Hepatocyte (in vitro differentiated cells): ENCODE measurements at places on chromosomes 2 and 18.

GRCh38 chr2:8487461-8487932, 194.4 kb upstream of the ID2 start:
- no peak overlapping the region for H3K4me3 ChIP-seq
- no peak overlapping the region for H3K27ac ChIP-seq
- no peak for DNase-seq
- H3K27me3 ChIP-seq: no peaks in the 10 kb centered on the region

DNA sequence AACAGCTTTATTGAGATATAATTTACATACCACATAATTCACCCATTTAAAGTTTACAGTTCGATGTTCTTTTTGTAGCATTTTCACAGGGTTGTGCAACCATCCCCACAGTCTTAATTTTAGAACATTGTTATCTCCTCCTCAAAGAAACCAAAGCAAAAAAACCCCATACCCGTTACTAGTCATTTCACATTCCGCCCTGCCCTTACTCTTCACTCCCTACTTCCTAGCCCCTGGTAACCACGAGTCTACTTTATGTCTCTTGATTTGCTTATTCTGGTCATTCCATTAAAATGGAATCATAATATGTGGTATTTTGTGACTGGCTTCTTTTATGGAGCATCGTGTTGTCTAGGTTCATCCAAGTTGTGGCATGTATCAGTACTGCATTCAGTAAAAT, 137.7 kb downstream of the TANC1 start:
- no peaks in the 10 kb centered on the region for H3K27me3 ChIP-seq
- H3K27ac ChIP-seq: no peak overlapping the region
- no peaks in the 10 kb centered on the region for H3K4me1 ChIP-seq
- no peak for DNase-seq
- H3K4me3 ChIP-seq: no peak overlapping the region

DNA sequence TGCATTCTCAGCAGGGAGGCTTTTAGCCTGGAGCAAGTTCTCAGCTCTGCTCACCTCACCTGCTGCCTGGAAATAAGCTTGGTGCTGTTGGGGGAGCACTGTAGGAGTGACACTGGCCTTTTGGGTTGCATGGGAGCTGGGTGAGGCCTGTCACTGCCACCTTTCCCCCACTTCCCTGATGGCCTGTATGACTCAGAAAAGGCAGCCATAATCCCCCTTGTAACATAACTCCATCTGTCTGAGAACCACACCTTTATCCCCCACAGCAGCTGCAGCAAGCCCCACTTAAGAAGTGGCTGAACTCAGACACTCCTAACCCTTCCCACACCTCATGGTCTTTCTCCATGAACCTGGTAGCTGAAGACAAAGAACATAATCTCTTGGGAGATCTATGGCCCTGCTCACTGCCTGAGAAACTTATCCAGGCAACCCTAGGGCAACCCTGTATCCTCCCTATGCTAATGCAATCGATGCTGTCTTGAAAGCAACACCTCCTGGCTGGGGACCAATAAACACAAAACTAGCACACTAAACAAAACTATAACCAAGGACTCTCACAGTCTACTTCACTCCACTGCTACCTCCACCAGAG, 258.9 kb upstream of the OSR1 start:
- no peak overlapping the region for H3K27ac ChIP-seq
- H3K27me3 ChIP-seq: no peaks in the 10 kb centered on the region
- H3K36me3 ChIP-seq: no peaks in the 10 kb centered on the region
- no peaks in the 10 kb centered on the region for H3K4me1 ChIP-seq
- no peak overlapping the region for H3K4me3 ChIP-seq

- no peaks in the 10 kb centered on the region for H3K36me3 ChIP-seq
- peaks cover 27% of the 10 kb centered on the region for H3K4me1 ChIP-seq
- H3K27ac ChIP-seq: peak overlapping the region; percentile 5
- H3K27me3 ChIP-seq: no peaks in the 10 kb centered on the region
- no peak for DNase-seq
Observed at GRCh38 chr2:183998797-183999190, 599.5 kb upstream of the ZNF804A start.

- no peaks in the 10 kb centered on the region for H3K27me3 ChIP-seq
- no peaks in the 10 kb centered on the region for H3K36me3 ChIP-seq
- no peak for DNase-seq
- H3K4me1 ChIP-seq: peaks cover 12% of the 10 kb centered on the region
- no peak overlapping the region for H3K27ac ChIP-seq
- no peak overlapping the region for H3K4me3 ChIP-seq
Observed at GRCh38 chr2:46230677-46231425, 66.4 kb upstream of the EPAS1 start.

GRCh38 chr2:71534826-71535225, 81.5 kb downstream of the DYSF start:
- H3K4me3 ChIP-seq: no peak overlapping the region
- no peaks in the 10 kb centered on the region for H3K36me3 ChIP-seq
- H3K27me3 ChIP-seq: no peaks in the 10 kb centered on the region

DNA sequence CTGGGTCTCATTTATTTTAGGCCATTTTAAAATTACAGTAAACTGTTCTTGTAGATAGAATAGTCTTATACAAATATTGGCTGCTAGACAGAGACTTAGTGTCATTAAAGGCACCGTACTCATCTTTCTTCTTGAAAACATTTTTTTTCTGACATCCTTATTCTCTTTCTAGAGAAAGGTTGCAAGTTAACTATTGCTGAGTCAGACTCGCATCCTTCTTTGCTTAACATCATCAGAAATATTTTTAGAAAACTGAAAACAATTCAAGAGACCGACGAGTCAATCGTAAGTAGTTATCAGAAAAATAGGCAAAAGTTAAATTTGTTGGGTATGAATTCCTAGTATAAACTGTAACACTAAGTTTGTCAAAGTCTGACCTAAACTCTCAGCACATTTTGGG, 72.2 kb downstream of the HNMT start:
- H3K36me3 ChIP-seq: no peaks in the 10 kb centered on the region
- no peaks in the 10 kb centered on the region for H3K27me3 ChIP-seq
- peak overlapping the region; percentile 47 for H3K27ac ChIP-seq
- DNase-seq: no peak
- H3K4me1 ChIP-seq: peaks cover 13% of the 10 kb centered on the region

DNA sequence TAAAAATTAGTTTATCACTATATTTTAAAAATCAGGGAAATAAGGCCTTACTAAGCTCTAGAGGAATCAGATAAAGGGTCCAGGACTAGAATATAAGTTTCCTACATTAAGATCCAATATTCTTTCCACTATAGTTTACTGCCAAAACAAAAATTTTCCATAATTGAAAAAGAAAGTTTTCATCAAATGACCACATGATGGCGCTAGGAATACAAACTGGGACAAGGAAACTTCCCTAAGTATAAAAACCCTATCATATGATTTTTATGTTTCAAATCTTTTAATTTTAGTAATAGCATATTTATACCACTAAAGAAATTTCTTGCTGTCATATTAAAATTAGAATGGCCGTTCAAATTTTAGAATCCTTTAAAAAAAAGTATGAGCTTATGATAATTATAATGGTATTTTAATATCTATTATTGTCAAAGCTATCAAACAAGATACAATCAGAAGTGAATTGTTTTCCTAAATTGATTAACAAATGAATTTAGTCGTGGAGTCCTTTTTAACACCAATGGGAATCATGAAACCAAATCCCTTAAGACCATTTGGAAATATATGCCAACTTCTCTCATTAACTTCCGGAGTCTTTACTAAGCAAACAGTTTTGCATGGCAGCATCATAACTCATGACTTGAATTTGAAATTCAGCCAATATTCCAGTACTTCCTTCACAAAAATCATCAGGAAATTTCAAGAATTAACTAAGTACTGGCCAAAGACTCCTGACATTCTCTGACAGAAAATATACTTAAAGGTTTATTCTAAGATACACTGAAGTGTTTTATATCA, 70.3 kb downstream of the SCN1A start:
- no peak overlapping the region for H3K27ac ChIP-seq
- no peaks in the 10 kb centered on the region for H3K36me3 ChIP-seq
- DNase-seq: peak; percentile 37
- H3K4me1 ChIP-seq: no peaks in the 10 kb centered on the region
- H3K27me3 ChIP-seq: no peaks in the 10 kb centered on the region
- no peak overlapping the region for H3K4me3 ChIP-seq

DNA sequence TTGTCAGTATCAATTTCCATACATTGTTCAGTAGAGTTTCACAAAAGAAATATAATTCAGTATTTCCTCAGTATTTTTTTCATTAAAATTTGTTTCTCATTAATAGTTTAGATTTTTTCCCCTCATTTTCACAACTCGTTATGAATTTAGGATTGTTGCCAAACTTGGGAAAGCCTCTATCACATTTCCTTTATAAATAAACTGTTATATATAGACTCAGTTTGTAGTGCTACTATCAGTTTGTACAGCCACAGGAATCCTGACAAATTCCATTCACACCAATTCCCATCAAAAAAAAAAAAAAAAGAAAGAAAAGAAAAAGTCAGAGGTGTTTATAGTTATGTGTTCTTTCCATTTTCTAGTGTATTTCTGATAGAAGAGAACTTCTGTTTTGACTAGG, 123.3 kb upstream of the DCC start:
- H3K27ac ChIP-seq: no peak overlapping the region
- H3K36me3 ChIP-seq: no peaks in the 10 kb centered on the region
- no peak for DNase-seq
- H3K4me1 ChIP-seq: no peaks in the 10 kb centered on the region

DNA sequence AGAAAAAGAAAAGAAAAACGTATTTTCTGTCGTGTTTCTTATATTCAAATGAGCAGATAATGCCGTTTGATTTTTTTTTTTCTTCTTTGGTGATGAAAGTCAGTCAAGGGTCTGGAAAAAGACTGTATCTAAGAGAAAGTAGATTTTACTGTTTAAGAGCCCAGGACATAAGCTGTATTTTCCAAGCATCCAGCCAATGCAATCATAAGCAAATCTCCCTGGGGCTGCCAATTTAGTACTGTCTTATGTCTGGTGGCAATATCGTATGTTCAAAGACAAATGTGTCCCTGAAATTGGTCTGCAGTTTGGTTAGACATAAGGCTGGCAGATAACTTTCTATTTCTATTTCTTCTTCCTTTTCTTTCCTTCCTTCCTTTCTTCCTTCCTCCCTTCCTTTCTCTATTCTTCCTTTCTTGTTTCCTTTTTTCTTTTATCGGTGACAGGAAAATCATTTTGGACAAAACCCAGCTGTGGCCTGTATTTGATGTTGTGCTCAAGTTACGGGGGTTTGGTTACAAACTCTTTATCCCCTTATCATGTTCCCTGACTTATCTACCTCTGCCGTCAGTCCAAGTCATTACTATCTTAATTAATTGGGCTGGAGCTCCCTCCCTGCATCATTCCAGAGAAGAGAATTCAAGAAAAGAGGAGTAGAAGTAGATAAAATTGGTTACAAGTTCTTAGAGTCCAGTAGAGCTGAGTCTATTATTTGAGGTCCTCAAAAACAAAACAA, 683.4 kb upstream of the FSHR start:
- H3K27me3 ChIP-seq: no peaks in the 10 kb centered on the region
- H3K36me3 ChIP-seq: no peaks in the 10 kb centered on the region
- no peaks in the 10 kb centered on the region for H3K4me1 ChIP-seq
- no peak overlapping the region for H3K27ac ChIP-seq

- no peak overlapping the region for H3K4me3 ChIP-seq
- no peaks in the 10 kb centered on the region for H3K4me1 ChIP-seq
- DNase-seq: no peak
- H3K27me3 ChIP-seq: no peaks in the 10 kb centered on the region
Observed at GRCh38 chr2:68994864-68995263, 18.1 kb upstream of the ANTXR1 start.
